ENCODE measurements at places on chromosomes 6 and 20.

GRCh38 chr6:10403385-10404106, 11.3 kb downstream of the TFAP2A start:
- DNase-seq: peak; percentile 89

- DNase-seq: no peak
Observed at GRCh38 chr20:8073024-8073832, 53.7 kb upstream of the TMX4 start.

GRCh38 chr20:62822788-62823651, 6.2 kb downstream of the COL9A3 start:
- DNase-seq: no peak

- DNase-seq: no peak
Observed at GRCh38 chr20:20410678-20411077, 42.8 kb downstream of the INSM1 start.

GRCh38 chr6:157527471-157527907, 146.5 kb downstream of the ZDHHC14 start:
- no peak for DNase-seq

DNA sequence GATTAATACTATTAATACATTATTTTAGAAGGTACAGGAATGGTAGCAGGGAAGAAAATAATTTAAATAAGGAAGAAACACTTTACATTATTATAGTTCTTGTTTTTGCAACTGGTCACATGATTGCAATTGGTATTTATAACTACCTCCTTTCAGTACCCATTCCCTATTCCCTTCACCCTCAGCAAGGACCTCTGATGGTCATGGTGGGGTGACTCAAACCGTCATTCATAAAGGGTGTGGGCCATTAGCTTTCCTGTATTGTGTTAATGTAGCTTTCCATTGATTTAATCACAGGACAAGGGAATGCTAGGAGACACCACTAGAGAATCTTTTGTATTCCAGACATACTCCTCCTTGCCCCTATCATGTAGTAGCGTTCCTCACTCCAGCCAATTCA, 47.2 kb upstream of the TMEM244 start:
- DNase-seq: no peak

GRCh38 chr6:35011096-35012041, 122.3 kb downstream of the ANKS1A start:
- no peak for DNase-seq

GRCh38 chr20:38231531-38232121, 28.9 kb downstream of the KIAA1755 start:
- no peak for DNase-seq

GRCh38 chr6:22023937-22024336, 272.9 kb downstream of the PRL start:
- no peak for DNase-seq

DNA sequence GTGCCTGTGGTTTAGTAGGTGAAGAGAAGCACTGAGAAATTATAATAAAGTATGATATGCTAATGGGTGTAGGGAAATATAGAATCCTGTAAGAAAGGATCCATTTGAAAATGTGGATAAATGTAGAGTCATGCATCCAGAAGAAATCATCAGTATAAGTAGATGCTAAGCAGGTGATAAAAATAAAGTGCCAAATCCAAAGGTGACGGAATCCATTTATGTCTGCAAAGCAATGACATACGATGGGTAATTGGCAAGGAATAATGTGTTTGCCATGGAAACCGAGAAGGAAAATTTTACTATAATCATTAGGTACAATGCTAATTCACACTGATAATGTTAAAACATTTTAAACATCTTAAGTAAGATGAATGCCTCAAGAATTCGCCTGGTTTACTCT, 163.0 kb downstream of the OPN5 start:
- no peak for DNase-seq

DNA sequence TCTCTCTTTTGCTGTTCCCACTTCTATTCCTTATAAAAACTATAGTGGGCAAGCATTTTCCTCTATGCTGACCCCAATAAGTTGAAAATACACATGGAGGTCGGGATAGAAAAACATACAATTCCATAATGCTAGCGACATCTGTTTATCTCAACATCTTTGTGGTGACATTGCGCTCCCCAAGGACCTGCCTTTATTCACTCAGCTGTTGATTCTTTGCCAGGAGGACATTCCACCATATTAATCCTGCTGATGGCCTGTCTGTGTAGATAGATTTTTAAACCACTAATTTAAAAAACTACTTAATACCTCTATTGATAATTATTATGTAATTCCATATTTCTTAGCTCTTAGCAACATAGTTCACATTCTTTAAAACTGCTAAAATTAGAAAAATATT, 555.3 kb upstream of the MAP3K7 start:
- DNase-seq: no peak

- DNase-seq: no peak
Observed at GRCh38 chr6:148789948-148790347, 43.1 kb downstream of the UST start.

DNA sequence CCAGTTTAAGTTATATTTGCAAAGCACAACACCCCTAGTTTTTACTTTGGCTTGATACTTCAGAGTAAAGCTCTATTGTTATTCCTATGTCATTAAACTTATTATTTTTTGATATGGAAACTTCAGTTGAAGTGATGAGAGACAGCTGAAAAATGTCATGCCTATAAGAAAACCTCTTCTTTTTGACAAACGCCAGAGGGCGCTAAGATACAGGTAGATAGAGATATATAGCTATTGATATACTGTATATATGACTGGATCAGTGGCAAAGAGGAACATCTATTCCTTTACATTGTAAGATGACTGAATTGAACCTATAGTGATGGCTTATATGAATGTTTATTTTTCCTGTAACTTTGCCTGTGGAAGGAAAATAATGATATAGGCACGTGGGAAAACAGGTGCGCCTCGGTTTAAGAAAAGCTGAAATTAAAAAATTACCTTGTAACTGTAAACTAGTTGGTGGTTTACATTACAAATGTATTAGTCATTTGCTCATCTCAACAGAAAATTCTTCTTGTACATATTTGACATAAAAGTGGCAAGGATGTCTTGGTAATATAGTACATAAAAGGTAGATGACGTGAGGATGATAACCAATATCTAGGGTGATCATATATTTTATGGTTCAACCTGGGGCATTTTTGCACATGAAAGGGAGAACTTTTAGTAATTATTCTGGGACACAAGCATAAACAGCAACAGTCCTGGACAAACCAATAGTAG, 74.1 kb downstream of the LAMA4 start:
- peak; percentile 84 for DNase-seq

DNA sequence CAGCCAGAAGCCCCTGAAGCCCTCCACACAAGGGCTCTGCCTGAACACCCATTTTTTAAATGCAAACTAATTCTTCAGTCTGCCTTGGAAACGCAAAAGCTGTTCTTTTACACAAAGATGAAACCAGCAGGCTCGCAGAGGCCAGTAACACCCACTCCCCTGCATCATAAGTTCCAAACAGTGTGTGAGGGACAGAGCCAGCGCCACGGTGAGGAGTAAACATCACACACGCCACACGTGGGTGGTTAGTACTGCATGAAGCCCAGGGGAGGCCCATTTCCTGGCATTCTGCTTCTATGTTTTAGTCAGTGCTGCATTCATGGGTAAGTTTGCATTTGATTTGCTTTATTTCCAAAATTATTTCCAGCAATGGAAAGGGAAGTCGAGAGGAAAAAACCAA, 217.7 kb upstream of the RIN2 start:
- no peak for DNase-seq

DNA sequence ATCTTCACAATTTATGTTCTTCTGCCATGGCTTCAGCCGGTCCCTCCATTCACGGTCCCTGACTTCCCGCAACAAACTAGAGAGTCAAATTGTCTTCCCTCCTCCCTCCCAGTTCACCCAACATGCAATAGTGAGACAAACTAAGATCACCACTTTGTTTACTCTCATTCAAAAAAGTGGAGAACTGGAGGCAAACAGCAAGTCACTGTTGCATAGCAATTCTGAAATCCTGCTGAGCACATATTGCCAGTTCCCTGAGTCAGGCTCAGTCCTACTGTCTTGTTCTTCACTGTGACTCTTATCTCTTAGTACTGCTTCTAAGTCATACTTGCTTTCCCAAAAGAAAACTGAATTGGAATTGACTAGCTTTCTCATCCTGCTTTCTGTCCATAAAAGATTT, 287.2 kb upstream of the SASH1 start:
- no peak for DNase-seq

- DNase-seq: no peak
Observed at GRCh38 chr20:25039697-25040437, 18.1 kb downstream of the ACSS1 start.

GRCh38 chr6:90264561-90264960, 32.1 kb downstream of the BACH2 start:
- no peak for DNase-seq

- DNase-seq: no peak
Observed at GRCh38 chr6:143322386-143322785, 128.1 kb downstream of the ADAT2 start.

DNA sequence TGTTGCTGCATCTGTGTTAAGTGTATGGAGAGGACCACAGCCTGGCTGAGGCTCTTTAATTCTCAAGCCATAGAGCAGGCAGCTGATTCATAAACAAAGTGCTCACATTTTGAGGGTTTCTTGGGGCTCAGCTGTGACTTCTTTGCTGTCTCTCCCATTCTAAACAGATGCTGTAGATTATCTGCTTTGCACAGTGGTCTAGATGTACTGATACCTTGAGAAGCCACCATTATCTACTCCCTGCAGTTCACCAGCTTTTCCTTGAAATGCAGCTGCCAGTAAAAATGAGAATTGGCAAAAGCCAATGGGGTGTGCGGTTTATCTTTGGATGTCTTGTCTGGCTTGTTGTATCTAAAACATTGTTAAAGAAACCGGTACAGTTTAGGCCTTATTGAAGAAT, 5.2 kb upstream of the CNR1 start:
- no peak for DNase-seq

GRCh38 chr20:46049815-46050214, 20.8 kb downstream of the SLC12A5 start:
- no peak for DNase-seq

Measured in LoVo (cell line).